Prostate gland (tissue), 2 donors: ENCODE measurements at places on chromosomes 16 and 17. TPM values are rescaled to one million over a fixed set of nuclear protein-coding genes. Genes with fewer than 3 reads are reported as not detected.
A peak's percentile ranks its signal among the peaks of the same experiment; 100 is the strongest.

DNA sequence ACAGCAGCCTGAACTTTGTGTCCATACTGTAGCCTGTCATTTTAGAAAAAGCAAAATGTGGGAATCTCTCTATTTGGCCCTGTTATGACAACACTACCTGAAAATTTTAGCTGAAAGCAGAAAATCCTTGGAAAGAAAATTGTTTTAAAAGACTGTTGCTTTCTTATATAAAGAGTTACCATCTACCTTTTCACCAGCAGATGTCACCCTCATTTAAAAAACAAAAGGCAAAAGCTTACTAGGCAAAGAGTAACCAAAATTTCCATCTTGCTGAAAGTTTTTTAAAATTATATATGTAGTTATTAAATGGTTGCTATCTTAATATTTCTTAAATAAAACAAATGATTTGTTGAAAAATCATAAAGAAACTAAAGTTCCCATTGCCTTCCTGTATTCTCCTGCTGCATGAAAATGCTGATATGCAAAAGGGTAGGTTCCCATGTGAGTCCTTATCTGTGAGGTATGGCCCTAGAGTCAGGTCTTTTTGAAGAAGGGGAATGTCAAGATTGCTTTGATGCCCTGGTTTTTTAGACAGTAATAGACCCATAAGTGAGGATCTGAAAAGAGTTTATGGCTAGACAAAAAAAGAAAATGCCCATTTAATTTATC, 61.0 kb downstream of the TNRC6C start:
- no peak for DNase-seq

Gene SARM1
- total RNA-seq: 21.4 TPM

GRCh38 chr17:7703584-7704479, 1.2 kb upstream of the EFNB3 start:
- DNase-seq: no peak

- DNase-seq: no peak
Measured at GRCh38 chr16:81268509-81268908, 30.0 kb downstream of the BCO1 start.

GRCh38 chr16:56312028-56312300, 113.4 kb downstream of the AMFR start:
- DNase-seq: no peak

Gene PSMC5
- 94.0 TPM for total RNA-seq

- DNase-seq: no peak
Measured at GRCh38 chr16:53166099-53166498, 111.3 kb downstream of the CHD9 start.

- no peak for DNase-seq
Measured at GRCh38 chr16:84103678-84104077, 13.1 kb downstream of the MBTPS1 start.

DNA sequence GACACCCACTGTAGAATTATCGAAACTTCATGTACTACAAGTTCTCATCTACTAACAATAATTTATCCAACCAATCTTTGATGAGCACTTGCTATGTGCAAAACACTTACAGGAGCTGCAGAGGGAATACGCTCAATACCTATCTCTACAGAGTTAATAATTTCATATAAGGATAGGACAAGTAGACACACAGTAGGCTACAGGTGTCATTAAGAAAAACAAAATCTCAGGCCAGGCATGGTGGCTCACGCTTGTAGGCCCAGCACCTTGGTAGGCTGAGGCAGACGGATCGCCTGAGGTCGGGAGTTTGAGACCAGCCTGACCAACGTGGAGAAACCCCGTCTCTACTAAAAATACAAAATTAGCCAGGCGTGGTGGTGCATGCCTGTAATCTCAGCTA, 91.3 kb upstream of the PLEKHM1 start:
- no peak for DNase-seq

DNA sequence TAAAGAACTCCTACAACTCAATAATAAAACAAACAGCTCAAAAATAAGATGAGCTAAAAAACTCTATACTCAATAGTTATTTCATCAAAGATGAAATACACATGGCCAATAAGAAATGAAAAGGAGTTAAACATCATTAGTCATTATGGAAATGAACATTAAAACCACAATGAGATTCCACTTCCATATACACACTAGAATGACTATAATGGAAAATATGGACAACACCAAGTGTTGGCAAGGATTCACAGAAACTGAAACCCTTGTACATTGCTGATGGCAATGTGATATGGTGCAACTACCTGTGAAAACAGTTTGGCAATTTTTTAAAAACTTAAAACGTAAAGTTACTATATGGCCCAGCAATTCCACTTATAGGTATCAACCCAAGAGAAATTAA, 91.4 kb downstream of the GRIN2A start:
- no peak for DNase-seq

DNA sequence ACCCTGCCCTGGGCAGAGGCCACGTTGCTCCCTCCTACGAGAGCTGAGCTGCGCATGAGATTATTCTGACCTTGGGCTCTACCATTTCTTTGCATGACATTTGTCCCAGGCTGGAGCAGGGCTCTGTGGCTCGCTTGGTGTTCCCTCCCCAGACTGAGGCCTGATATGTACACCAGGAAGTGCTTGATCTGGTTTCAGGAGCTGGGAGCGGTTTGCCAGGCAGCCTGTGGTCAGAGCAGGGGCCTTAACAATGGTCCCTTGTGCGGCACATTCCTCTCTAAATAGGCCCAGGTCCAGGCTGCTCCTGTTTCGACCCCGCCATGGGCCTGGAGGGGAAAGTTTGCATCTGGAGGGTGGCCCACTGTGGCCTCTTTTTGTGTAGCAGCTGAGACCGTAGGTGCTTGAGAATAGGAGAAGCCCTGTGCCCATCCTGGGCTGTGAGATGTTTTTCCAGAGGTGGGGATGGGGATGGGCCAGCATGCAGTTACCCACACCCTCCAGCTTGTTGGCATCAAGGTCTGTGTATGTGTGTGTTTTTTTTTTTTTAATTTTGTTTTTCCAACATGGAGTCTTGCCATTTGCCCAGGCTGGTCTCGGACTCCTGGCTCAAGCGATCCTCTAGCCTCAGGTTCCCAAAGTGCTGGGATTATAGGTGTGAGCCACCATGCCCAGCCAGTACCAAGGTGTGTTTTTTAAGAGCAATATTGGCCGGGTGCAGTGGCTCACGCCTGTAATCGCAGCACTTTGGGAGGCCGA, 253.9 kb downstream of the SEC14L1 start:
- DNase-seq: peak; percentile 74

- DNase-seq: no peak
Measured at GRCh38 chr17:50080827-50081226, 14.3 kb upstream of the PDK2 start.

Gene MT4
- not detected for total RNA-seq

GRCh38 chr17:7017827-7018200, 5.0 kb upstream of the BCL6B start:
- DNase-seq: no peak

- DNase-seq: no peak
Measured at GRCh38 chr16:48478393-48478792, 93.2 kb upstream of the SIAH1 start.

GRCh38 chr17:1785930-1786329, 24.1 kb downstream of the SERPINF1 start:
- DNase-seq: no peak

GRCh38 chr16:85656351-85657266, 32.1 kb downstream of the GINS2 start:
- no peak for DNase-seq

GRCh38 chr16:67109407-67110135, at the start of gene PHAF1:
Gene PHAF1 (plus strand): TSS chr16:67109941. CDS start chr16:67110176, 235 bp downstream.
- DNase-seq: peak; percentile 95

Gene ABCA3
- total RNA-seq: 8.2 TPM

Gene CA7
- 1.9 TPM for total RNA-seq

DNA sequence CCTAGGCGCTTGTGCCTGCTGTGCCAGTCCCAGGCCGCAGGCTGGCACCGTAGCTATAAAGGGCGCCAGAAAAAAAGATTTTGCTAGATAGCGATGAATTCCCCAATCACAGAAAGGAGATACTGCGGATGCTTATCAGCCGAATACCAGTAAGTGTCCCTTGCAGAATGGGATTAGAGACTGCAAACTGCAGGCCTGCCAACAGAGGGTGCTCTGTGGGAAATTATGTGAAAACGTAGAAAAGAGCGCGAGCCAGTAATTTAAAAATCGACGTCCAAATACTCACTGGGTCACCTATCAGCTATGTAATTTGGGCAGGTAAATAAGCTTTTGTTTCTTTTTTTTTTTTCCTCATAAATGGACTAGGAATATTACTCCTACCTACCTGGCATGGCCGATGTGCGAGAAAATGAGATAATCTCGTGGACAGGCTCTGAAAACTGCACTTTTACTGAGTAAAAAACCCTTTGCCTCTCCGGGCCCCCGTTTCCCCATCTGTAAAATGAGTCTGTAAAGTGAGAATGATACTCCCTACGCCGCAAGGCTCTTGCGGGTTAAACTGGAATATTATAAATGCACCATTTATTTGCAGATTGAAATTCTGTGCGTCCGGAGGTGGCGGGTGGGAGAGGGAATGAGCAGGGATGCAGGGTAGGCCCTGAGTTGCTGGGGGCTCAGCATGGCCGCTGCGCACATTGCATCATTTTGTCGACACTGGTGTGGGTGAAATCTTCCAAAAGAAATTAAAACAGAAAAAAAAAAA, 1.2 kb upstream of the COG1 start:
- peak; percentile 66 for DNase-seq

Gene KIF22
- total RNA-seq: 89.6 TPM

- no peak for DNase-seq
Measured at GRCh38 chr16:75943705-75944514, 217.6 kb upstream of the CPHXL start.

Gene HOXB7
- 3.4 TPM for total RNA-seq

- no peak for DNase-seq
Measured at GRCh38 chr16:61564716-61565115, 471.5 kb downstream of the CDH8 start.

DNA sequence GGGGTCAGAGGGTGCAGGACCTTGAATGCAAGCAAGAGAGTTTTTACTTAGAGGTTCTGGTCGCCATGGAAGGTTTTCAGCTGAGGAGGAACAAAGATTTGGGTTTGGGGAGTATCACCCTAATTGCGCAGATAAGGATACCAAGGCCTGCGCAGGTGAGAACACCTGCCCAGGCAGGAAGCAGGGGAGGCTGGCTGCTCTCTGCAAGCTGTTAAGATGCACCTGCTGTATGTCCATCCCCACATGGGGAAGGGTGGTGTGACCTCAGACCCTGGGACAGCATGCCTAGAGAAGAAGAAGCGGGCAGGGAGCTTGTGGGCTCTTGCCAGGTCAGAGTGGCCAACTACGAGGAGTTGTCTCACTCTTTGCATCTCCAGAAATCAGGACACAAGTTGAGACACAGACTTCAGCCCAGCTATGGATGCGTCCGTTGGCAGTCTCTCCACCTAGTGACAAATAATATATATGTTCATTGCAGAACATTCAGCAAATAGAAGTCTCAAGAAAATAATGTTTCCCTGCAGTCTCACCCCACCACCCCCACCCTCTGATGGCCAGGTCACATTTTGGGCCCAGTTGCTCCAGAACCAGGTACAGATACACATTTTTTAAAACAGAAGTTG, 77.7 kb downstream of the SREBF1 start:
- DNase-seq: no peak

GRCh38 chr17:2502871-2503580, 8.7 kb downstream of the METTL16 start:
- no peak for DNase-seq

DNA sequence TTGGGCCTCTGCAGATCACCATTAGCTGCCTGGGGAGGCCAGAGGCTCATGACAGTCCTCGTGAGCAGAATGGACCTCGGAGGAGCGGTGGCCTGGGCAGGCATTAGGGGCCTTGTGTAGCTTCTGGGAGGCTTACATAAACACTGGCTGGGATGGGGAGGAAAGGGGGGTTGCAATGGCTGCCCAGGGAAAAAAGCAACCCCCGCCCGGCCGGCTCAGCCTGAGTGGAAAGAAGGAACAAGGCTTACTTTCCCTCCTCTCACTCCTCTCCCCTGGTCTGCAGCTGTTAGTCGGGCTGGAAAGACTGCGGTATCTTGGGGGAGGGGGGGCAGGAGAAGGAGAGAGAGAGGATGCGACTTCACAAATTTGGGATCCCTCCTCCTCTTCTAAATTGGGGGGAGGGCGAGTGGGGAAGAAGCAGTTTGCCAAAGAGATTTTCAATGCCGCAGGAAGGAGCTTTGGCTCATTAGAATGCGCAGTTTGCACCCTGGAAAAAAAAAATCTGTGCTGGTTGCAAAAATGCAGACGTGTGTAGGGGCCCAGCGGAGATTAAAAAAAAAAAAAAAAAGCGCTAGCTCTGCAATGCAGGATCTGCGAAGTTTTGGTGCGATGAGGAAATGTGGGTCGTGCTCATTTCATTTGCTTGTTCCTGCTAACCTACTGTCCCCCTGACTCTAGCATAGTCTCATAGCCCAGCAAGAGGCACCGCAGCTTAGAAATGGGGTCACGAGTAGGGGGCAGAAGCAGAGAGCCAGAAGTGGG, 6.6 kb upstream of the NR1D1 start:
- no peak for DNase-seq

DNA sequence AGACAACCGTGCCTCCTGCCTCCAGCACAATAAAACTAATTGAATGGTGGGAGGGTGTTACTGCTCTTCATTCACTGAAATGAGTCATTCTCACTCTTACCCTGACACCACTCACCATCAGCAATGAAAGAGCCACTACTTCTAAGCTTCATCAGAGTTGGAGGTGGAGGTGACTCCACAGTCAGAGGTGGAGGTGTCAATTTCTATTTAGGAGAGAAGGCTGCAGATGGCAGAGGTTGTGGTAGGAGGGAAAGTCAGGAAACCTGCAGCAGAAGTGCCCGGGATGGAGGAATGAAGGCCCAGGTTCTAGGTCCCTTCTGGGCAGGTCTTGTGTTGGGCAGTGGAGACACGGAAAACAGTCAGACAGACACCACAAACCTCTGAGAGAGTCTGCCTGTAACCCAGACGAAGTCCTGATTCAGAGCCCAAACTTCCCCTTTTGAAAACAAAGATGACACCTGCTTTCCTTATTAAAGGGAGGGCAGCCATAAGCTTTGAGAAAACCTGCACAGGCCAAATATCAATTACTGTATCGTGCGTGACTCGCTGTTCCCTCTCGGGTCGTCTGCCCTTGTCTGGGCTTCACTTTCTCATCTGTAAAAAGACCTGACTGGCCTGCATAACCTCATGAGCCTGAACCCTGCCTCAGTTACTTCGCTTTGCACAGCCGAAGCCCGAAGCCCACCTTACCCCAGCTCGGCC, 668 bp downstream of the ATPAF2 start:
- DNase-seq: no peak

- no peak for DNase-seq
Measured at GRCh38 chr16:2152695-2153506, 2.7 kb upstream of the TRAF7 start.

Gene CTRB1
- 7.0 TPM for total RNA-seq

DNA sequence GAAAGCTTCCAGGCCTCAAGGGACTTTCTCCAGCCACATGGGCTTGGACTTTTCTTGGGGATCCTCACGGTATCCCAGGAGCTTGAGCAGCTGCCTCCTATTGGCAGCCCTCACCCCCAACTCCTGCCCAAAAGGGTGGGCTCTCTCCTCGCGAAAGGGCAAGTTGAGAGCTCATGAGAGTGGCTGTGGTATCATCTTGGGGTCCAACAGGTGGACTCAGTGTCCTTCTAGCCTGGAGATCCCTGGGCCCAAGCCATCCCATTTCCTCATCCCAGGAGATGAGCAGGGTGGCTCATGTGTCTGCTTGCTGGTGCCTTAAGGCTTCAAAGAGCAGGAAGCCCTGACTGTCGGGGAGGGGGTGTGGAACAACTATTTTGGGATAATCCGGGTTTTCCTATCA, 17.7 kb downstream of the TBX4 start:
- DNase-seq: no peak
